Dorsolateral prefrontal cortex (tissue), 122 donors: ENCODE measurements at places on chromosomes 6 and 20. TPM values are rescaled to one million over a fixed set of nuclear protein-coding genes. Genes with fewer than 3 reads are reported as not detected.
A peak's percentile ranks its signal among the peaks of the same experiment; 100 is the strongest.

DNA sequence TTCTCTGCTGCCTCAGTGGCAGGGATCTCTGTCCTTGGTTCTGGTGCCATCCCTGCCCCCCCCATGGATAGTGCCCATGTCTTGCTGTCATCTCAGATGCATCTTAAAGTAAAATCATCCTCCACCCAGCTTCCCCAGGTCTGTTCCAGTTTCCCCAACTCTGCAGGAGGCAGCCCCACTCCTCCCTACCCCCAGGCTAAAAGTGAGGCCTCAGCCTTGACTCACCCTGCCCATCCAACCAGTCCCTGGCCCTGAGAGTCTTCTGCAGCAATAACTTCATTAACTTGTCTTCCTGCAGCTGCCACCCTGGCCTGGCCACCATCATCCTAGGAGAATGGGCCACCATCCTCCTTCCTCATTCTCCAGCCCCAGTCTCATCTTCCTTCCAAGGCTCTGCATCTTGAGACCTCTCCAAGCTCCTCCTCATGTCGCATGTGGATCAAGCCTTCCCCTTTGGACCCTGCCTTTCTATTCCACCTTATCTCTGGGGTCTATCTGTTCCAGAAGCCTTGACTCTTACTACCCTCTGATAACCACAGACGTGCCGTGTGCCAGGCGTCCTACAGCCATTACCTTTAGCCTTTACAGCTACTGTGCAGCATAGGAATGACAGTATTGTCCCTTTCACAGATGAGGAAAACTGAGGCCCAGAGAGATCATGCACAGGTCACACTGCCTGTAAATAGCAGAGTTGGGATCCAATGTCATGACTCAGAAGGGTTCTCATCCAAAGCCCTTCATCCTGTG, 2.0 kb upstream of the PNPLA1 start:
- no peak for DNase-seq

ARMH2 gene
- not detected for total RNA-seq

DNA sequence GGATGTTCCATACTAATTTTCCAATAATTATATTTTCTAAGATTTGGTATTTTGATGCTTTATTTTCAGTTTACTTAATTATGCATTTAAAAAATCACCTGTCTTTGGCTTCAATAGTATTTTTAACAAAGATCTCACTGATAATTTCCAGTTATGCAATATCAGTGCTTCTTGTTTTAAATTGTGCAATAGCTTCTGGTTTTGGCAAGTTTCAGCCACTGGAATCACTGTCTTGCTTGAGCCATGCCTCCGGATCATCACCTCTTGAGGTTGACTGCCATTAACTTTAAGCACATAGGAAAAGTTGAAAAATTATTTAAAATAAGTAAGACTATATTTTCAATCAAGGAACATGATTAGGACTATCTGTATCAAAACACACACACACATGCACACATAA, 1242.1 kb downstream of the HACE1 start:
- DNase-seq, result no peak

GRCh38 chr20:32743237-32744112, at the start of gene COMMD7:
TSS of gene COMMD7 (minus strand) at chr20:32743467. CDS start at chr20:32743391, 76 bp downstream.
- peak; percentile 56 for DNase-seq

GLP1R gene
- total RNA-seq, result 0.43 TPM

MMP24 gene
- 16.7 TPM for total RNA-seq

GRCh38 chr20:11569163-11569562, 348.5 kb upstream of the BTBD3 start:
- DNase-seq, result no peak
